ENCODE measurements at places on chromosomes 12 and 14.

- no peak for DNase-seq
Measured at GRCh38 chr14:20035449-20035848, 389 bp downstream of the OR4K13 start.

GRCh38 chr12:128871516-128871892, 18.2 kb downstream of the GLT1D1 start:
- DNase-seq: no peak

GRCh38 chr12:113463746-113464451, 7.8 kb downstream of the LHX5 start:
- no peak for DNase-seq

- DNase-seq: no peak
Measured at GRCh38 chr14:94640721-94641631, 28.8 kb downstream of the SERPINA3 start.

DNA sequence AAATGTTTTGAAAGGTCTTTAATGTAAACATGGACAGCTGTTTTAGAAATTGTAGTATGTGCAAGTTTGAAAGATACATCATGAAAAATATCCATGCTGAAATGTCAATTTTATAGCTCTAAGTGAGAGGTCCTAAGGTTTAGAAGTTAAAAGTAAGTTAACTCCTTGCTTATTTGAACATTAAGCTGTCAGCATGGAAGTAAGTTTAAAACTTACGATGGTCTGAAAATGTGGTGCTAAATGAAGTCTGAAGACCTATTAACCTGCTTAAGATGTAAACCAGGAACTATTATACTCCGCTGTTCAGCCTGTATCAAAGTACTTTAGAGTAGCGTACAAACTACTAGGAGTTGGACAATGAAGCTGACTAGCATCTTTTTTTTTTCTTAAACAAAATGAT, 1082.4 kb downstream of the TMTC2 start:
- DNase-seq: no peak

- no peak for DNase-seq
Measured at GRCh38 chr14:39762576-39763401, 330.6 kb upstream of the FBXO33 start.

- DNase-seq: no peak
Measured at GRCh38 chr14:75609116-75609515, 30.7 kb downstream of the FLVCR2 start.

- no peak for DNase-seq
Measured at GRCh38 chr12:102993537-102993936, 36.1 kb downstream of the ASCL1 start.

DNA sequence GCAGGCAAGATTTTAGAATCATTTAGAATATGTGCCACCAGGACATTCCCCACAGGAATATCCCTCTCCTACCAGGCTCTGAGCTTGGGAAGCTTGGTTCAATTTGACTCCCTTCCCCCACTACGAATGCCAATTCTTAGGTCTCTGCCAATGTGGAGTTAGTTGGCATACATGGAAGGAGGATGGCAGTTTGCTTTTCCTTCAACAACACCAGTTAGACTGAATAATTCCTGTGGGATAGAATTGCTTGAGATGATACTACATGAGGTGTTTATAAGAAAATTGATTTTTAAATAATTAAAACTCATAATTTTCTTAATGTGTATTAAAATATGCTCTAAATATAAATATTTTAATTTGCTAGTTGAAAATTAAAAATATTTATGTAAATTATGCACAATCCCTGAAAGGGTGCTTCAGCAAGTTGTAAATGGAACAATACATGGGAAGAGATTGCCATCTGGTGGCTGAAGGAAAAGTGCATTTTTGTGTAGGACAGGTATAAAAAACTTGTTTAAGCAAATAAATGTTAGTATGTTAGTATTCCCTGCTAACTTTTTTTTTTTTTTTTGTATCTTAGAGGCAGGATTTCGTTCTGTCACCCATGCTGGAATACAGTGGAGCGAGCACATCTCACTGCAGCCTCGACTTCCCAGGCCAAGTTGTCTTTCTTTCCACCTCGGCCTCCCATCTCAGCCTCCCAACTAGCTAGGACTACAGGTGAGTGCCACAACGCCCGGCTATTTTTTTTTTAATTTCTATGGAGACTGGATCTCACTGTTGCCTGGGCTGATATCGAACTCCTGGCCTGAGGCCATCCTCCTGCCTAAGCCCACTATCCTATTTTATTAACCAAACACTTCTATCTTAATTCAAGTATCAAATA, 25.8 kb upstream of the STRAP start:
- DNase-seq: peak; percentile 72

GRCh38 chr12:55724226-55724939, 4.2 kb downstream of the RDH5 start:
- peak; percentile 33 for DNase-seq

DNA sequence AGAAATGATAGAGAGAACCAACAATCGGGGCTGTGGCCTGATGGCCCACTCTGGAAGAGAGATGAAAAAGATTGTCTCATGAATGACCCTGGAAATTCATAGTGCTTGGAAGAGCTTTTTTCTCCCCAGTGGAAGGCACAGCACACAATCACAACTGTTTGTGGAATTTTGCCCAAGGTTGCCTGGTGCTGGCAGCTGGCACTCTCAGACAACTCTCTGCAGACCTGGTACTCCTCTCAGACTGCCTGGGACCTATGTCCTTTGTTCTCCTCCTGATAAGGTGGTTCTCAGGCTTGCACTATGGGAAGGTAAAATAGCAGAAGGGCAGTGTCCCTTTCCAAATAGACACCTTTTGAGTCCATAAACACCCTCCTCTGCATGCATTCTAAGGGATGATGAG, 144.1 kb upstream of the SEL1L start:
- DNase-seq: no peak

GRCh38 chr12:120328228-120328627, 649 bp upstream of the PLA2G1B start:
- DNase-seq: no peak

Measured in naive thymus-derived CD4-positive, alpha-beta T cell (primary cell).